A549 treated with dexamethasone at 1 μM for 4 hours (cell line): ENCODE measurements at places on chromosomes 4 and X. TPM values are rescaled to one million over a fixed set of nuclear protein-coding genes. Genes with fewer than 3 reads are reported as not detected.

The GPR82 gene
- total RNA-seq, result not detected in 5 replicates

The VCX3A gene
- not detected in 5 replicates for total RNA-seq

The BEND2 gene
- not detected in 5 replicates for total RNA-seq

The ZNF732 gene
- total RNA-seq, result not detected in 5 replicates

The SMIM10L2A gene
- 0.16 to 0.22 TPM (median 0.17 TPM) in 5 replicates for total RNA-seq

The WDFY3 gene
- total RNA-seq, result 6.4 to 13.7 TPM (median 10.4 TPM) in 5 replicates

The BEND4 gene
- total RNA-seq, result 0.01 to 0.07 TPM (median 0.01 TPM) in 4 of 5 replicates, not detected in the other

The GABRG1 gene
- total RNA-seq, result not detected in 5 replicates

The CEP135 gene
- 3.9 to 5.2 TPM (median 4.7 TPM) in 5 replicates for total RNA-seq

The LDB2 gene
- total RNA-seq, result not detected in 5 replicates

The TMSB15C gene
- total RNA-seq, result 0.04 to 0.22 TPM (median 0.13 TPM) in 5 replicates

The CABS1 gene
- total RNA-seq, result not detected in 5 replicates

The RCHY1 gene
- 12.9 to 19.8 TPM (median 13.7 TPM) in 5 replicates for total RNA-seq

The ANKRD50 gene
- 4.3 to 7.4 TPM (median 6.9 TPM) in 5 replicates for total RNA-seq
